ENCODE measurements at places on chromosomes 7 and 10. TPM values are rescaled to one million over a fixed set of nuclear protein-coding genes. Genes with fewer than 3 reads are reported as not detected.

CFAP58 gene
- total RNA-seq = 0.14 TPM

- H3K4me3 ChIP-seq = no peak overlapping the region
- no peaks in the 10 kb centered on the region for H3K27me3 ChIP-seq
- H3K36me3 ChIP-seq = no peaks in the 10 kb centered on the region
Observed at GRCh38 chr10:69710008-69710888, 80.2 kb downstream of the FAM241B start.

ASB15 gene
- not detected for total RNA-seq

DNA sequence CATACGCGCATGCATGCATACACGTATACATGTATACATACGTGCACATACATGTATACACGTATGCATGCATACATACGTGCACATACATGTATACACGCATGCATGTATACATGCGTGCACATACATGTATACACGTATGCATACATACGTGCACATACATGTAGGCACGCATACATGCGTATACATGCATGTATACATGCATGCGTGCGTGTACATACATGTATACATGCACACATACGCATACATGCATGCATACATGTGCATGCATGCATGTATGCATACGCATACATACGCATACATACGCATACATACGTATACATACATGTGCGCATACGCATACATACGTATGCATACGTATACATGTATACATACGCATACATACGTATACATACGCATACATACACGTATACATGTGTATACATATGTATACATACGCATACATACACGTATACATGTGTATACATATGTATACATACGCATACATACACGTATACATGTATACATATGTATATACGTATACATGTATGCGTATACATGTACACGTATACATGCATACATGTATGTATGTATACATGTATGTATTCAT lies 19.0 kb upstream of the MTURN start:
- no peaks in the 10 kb centered on the region for H3K36me3 ChIP-seq
- no peak overlapping the region for H3K27ac ChIP-seq
- no peak overlapping the region for H3K4me3 ChIP-seq
- H3K27me3 ChIP-seq = no peaks in the 10 kb centered on the region
- H3K4me1 ChIP-seq = no peaks in the 10 kb centered on the region

MKX gene
- total RNA-seq = not detected

DNA sequence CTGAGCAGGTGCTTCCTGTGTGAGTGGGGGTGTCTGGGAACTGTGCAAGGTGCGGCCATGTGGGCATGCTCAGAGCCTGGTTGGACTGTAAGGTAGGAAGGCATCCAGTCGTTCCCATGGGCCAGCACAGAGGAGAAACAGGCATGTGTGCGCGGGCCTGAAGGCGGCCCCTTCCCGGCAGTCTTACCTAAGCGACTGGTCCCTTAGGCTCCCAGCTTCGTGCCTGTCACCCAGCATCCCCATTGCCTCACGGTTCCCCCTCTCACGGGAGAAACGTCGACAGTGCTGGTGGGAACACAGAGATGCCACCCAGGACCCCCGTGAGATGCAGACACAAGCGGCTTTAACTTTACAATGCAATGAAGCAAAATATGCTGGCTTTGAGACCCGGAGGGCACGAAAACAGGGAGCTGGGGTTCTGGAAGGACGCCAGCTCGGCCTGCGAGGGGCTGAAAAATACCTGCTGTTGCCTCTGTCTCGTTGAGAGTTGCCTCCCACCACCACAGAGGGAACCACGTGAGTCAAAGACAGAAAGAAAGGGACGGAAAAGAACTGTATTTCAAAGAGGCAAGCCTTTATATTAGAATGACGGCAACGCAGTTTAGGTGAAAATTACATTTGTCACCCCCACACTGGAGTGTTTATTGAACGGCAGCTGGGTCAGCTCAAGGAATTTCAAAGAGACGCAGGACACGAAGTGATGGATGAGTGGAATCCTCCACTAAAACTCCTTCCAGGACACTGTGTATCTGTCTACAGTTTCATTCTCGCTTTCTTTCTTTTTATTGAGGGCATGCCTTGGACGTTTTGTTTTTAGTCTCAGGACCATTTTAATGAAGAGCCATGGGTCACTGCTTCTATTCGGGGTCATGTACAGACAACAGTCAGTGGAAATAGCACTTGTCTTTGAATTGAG lies 128.4 kb downstream of the DNAJB6 start:
- H3K4me1 ChIP-seq = no peaks in the 10 kb centered on the region
- no peak for DNase-seq
- no peaks in the 10 kb centered on the region for H3K27me3 ChIP-seq
- H3K4me3 ChIP-seq = no peak overlapping the region
- H3K36me3 ChIP-seq = no peaks in the 10 kb centered on the region

VWA2 gene
- 12.2 TPM for total RNA-seq

GRCh38 chr10:82618007-82618406 lies 743.0 kb downstream of the NRG3 start:
- DNase-seq = no peak
- no peaks in the 10 kb centered on the region for H3K4me1 ChIP-seq
- H3K27me3 ChIP-seq = no peaks in the 10 kb centered on the region
- no peak overlapping the region for H3K4me3 ChIP-seq
